HuH-7.5 (cell line): ENCODE measurements at places on chromosomes 1 and 21.

DNA sequence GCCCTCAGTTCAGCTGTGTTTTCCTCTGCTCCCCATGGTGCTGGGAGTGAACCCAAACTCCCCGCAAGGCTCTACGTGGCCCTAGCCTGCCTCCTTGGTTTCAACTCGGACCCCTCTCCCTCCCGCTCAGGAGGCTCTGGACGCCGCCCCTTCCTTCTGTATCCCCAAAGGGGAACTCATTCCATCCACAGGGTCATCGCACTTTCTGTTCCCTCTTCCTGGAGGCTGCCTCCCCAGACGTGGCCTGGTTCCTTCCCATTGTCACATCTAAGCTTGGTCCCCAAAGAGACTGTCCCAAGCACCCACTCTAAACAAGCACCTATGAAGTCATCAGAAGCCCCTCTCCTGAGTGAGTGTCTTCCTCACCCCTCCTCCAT, 10.9 kb downstream of the KCNAB2 start:
- DNase-seq = no peak

DNA sequence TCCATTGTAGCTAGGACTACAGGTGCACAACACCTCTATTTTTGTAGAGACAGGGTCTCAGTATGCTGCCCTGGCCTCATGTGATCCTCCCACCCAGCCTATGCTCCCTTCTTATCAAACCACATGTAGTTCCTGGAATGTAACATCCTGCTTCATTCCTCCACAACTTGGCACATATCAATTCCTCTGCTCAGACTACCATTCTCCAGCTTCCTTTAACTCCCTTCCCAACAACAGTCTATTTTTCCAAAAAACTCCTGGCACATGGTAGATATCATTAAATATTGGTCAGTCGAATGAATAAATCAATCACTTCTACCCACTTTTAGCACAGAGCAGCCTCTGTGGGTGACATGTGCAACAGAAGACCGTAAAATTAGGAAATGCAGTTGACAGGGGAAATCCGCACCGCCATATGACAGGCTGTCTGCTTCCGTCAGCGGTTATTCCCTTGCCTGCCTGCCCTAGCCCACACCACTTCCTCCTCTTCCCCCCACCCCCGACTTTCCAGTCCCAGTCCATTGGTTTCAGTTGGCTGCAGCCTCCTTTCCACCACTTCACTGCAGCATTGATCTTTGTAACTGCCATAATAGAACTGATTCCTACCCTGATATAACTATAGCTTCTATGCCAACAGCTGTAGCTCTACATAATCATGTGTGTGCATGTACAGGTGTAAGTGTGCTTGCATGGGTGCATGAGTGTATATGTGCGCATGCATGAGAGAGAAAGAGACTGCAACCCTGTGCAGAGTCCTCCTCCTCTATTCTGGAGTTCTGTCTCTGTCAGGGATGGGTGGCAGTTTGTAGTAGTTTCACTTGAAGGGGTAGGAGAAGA, 6.8 kb upstream of the AKR1A1 start:
- no peak for DNase-seq

DNA sequence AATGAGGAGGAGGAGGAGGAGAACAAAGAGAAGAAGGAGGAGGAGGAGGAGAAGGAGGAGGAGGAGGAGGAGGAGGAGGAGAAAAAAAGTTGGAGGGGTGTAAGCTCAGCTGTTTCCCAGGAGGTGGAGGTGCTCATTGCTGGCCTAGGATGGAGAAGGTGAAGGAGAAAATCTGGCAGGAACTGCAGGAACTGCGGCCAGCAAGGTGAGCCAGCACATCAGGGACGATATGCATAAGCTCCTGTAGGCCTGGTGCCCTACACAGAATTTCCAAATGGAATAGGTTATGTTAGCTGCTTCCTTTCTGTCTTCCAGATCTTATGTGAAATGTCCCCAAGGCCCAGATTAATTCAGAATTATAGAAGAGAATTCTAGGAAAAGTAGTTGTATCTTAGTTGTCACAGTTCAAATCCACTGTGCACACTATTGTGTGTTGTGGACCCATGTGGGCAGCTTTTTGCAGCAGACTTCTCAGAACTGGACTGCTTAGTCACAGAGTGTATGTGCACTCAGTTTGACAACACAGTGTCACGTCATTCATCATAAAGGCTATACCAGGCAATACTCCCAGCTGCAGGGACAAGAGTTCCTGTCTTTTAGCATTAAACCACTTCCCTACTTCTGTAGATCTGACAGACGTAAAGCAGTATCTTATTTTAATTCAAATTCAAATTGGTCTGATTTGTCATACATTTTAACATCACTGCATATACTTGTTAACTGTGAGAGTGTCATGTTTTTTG, 303.7 kb downstream of the HLX start:
- DNase-seq = no peak

DNA sequence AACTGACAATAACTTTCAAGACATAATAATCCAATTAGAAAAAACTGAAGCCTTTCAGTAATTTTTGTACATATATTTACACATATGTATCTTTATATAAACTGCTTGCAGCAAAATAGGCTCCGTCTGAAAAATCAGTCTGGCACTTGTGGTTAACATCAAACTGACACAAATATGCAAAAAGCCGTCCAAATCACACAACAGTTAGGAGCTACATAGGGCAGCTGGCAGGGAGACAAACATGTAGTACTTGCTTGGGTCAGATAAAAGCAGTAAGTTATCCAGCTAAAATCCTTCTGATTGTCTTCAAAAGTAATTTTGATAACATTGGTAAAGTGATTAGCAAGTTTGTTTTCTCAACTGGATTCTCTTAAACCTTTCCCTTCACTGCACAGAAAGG, 14.7 kb upstream of the GUCA2A start:
- no peak for DNase-seq

- no peak for DNase-seq
Observed at GRCh38 chr1:37147392-37147831, 113.1 kb upstream of the GRIK3 start.

GRCh38 chr1:17471393-17471792, 31.9 kb upstream of the RCC2 start:
- DNase-seq = no peak

DNA sequence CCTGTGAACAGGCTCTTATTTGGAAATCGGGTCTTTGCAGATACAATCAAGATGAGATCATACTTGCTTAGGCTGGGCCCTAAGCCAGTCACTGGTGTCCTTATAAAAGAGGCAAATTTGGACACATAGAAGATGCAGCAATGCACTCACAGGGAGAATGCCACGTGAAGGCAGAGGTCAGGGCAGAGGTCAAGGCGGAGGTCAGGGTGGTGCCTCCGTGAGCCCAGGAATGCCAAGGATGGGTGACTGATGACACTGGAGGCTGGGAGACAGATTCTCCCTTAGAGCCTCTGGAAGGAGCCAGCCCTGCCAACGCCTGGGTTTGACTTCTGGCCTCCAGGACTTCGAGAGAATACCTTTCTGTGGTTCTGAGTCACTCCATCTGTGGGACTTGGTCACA, 22.8 kb upstream of the C1orf174 start:
- DNase-seq = no peak

- no peak for DNase-seq
Observed at GRCh38 chr1:11948822-11949458, 14.4 kb downstream of the PLOD1 start.

DNA sequence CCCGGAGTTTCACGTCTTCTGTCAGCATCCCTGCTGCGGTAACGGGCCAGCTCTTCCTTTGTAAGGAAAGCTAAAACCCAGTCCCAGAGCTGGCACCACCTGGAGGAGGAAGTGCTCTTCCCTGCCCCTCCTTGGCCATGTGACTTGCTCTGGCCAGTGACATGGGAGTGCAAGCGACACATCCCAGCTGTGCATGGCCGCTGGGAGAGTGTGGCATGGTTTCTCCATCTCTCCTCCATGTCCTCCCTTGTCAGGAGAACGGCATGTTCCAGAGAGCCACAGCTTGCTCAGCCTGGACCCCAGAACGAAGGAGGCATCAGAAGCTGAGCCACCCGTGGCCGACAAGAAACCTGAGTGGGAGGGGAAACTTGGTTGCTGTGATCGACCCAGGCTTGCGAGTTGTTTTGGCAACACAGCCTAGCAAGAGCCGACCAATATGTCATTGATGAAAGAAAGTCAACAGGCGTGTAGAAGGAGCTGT, 2.7 kb upstream of the PRXL2B start:
- no peak for DNase-seq

- peak; percentile 10 for DNase-seq
Observed at GRCh38 chr1:62841587-62842169, 57.7 kb downstream of the ATG4C start.

GRCh38 chr1:2642560-2643413, 10.0 kb upstream of the MMEL1 start:
- peak; percentile 99 for DNase-seq

GRCh38 chr1:88451856-88452255, 232.2 kb upstream of the PKN2 start:
- DNase-seq = no peak

DNA sequence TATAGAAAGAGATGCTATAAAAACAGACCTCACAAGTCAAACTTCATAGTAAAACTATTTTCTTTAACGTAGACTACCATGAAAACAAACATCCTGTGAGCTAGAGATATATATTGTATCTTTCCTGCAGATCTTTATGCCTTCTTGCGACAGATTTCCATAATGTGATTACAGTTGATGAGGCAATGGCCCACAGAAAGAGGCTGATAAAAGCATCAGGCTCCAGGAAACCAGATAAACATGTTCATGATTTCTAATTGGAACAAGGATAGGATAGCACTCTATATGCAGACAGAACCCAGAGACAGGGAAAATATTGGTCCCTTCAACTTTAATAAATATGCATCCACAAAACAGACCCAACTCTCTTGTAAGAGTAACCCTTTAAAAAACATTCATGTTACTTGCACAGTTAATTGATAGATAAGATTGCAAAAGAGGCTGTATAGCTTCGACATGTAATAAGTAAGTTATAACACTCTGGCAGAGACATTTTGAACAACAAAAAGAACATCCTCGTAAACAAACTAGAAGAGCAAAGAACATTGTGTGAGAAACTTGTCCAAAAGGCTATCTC, 329.4 kb downstream of the AGBL4 start:
- no peak for DNase-seq

- DNase-seq = no peak
Observed at GRCh38 chr1:187408212-187409004, 579.7 kb downstream of the PLA2G4A start.

GRCh38 chr1:6475381-6476133, 9.6 kb upstream of the TNFRSF25 start:
- DNase-seq = peak; percentile 97

DNA sequence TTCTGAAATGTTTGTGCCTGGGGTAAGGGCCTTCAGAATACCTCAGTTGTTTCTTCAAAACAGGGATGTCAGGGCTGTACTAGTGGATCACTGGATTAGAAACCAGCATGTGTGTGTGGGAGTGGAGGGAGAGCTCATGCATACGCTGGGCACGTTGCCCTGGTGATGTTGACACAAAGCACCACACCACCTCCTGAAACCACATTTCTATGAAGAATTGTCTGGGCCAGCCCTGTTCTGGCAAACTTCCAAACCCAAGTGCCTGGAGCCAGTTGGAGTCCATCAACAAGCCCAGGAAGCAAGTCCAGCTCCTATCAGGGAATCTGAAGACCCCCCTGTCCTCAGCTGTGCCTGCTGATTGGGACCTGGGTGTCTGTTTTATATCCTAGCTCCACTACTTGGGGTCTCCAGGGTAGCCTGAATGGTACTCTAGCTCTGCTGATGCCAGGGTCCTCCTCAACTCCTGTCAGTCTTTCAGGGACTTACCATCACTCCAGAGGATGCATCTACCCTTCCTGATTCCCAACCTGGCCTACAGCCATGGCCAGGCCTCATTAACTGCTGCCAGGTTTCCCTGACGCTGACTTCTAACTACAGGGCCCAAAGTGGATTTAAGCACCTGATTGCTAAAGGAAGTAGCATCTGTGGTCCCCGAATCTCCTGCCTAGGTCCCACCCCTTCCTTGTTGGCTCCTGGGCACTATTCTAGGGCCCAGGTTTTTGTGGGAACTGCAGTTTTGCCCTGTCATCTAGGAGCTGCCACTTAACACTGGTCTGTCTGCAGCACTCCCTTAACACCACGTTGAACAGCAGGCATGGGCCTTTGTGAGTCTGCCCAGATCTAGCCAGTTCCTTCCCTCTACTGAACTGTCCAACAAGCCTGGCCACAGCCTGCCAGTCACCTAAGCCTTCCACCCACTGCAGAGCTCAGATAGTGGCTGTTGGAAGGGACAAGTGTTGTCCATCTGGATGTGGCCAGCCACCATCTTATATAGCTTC, 45.5 kb downstream of the LPAR3 start:
- no peak for DNase-seq

DNA sequence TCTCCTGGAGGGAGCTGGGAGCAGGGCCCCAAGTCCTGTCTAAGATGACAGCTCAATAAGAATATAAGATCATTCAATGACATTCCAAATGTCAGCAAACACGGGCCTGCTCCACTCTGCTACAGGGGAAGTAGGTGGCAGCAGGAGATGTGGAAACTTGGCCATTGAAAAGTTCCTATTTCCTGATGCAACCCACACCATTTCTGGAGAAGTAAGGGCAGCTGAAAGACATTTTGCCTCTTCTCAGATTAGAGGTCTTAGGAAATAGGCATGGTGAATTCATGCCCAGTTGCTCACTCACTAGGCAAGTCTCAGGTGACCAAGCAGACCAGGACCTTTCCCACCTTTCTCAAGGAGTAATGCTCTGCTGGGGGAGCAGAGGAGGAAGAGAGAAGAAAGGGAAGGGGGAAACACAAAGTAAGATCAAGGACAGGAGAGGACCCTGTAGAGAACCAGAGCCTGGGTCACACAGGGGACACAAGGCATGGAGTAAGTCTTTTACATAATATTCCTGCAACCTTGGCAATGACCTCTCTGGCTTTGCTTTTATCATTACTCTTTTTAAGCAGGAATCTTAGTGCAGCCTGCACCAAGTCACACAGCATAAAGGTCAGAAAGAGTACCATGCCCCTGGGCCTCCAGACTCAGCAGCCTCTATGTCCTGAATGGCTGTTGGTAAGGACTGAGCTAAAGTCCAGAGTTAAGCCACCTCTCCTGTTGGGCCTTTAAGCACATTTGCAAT, 68.9 kb downstream of the DMAP1 start:
- no peak for DNase-seq

GRCh38 chr1:87702455-87702854, 373.8 kb downstream of the LMO4 start:
- no peak for DNase-seq

GRCh38 chr1:178726545-178726944, 1.5 kb downstream of the RALGPS2 start:
- DNase-seq = no peak

- DNase-seq = no peak
Observed at GRCh38 chr1:44262816-44263567, 49.7 kb downstream of the DMAP1 start.

GRCh38 chr1:230957580-230957989, 21.1 kb downstream of the TTC13 start:
- no peak for DNase-seq
